Skeletal muscle cell (primary cell): ENCODE measurements at places on chromosomes 2 and 18.
A peak's percentile ranks its signal among the peaks of the same experiment; 100 is the strongest.

DNA sequence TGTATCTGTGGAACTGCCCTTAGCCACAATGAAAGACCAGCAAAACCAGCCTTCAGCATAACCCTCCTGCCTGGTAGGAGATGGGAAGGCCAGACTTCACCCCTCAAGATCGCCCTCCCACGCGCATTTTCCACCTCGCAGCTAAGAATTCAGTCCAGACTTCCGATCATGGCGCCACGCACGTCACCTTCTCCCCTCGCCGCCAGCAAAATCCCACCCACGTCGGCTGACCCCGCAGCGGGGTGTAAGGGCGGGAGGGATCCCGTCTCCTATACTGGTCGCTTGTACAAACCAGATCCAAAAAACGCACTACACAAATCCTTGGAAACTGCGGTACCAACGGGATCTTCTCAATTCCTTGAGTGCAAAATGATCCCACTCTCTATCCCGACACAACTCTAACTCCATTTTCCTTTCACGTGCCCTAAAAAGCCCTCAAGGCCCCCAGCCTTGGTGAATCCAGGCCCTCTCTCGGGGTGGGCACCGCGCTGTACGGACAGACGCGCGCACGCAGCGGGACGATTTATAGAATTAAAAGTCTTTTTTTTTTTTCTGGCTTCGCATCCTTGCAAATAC lies 1.0 kb upstream of the BMPR2 start:
- peak; percentile 41 for DNase-seq

DNA sequence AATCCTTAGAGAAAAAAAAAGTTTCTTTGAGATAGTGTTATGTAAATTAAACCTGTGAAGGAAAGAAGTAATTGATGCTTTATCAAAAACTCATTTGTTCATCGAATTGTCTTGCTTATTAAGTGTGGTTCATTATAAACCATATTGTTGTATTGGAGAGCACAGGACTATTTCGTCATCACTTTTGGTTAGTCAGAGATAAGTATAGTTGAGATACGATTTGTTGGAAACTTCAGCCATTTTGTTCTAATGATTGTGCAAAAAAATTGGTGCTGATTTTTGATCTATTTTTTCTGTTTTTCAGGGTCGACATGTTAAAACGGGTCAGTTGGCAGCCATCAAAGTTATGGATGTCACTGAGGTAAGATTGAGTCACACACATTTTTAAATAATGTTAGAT lies 92.9 kb downstream of the MAP4K4 start:
- no peak for DNase-seq

DNA sequence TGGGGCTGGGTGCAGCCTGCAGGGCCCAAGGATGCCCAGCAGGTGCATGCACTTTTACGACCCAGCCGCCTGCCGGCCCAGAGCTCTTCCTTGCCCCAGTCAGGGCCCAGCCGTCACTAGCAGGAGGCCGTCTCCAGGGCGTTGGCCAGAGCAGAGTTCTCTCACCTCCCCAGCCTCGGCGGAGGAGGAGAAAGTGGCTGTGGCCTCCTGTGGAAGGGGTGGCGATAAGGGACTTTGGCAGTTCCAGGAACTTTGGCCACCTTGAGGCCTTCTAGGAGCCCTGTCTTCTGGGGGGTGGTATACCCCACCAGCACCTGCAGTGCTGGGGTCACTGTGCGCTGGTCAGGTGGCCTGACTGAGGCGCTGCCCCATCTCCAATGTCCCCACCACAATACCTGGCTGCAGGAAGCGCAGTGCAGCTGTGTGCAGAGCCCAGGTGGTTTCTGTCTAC lies 22.0 kb downstream of the NPPC start:
- no peak for DNase-seq

GRCh38 chr2:127226520-127227263 lies 6.6 kb upstream of the CYP27C1 start:
- peak; percentile 77 for DNase-seq

GRCh38 chr18:75926811-75927210 lies 499.3 kb upstream of the SMIM21 start:
- DNase-seq, result peak; percentile 5

- DNase-seq, result peak; percentile 60
These were observed 14.3 kb downstream of the DSG2 start for GRCh38 chr18:31512203-31512764.

DNA sequence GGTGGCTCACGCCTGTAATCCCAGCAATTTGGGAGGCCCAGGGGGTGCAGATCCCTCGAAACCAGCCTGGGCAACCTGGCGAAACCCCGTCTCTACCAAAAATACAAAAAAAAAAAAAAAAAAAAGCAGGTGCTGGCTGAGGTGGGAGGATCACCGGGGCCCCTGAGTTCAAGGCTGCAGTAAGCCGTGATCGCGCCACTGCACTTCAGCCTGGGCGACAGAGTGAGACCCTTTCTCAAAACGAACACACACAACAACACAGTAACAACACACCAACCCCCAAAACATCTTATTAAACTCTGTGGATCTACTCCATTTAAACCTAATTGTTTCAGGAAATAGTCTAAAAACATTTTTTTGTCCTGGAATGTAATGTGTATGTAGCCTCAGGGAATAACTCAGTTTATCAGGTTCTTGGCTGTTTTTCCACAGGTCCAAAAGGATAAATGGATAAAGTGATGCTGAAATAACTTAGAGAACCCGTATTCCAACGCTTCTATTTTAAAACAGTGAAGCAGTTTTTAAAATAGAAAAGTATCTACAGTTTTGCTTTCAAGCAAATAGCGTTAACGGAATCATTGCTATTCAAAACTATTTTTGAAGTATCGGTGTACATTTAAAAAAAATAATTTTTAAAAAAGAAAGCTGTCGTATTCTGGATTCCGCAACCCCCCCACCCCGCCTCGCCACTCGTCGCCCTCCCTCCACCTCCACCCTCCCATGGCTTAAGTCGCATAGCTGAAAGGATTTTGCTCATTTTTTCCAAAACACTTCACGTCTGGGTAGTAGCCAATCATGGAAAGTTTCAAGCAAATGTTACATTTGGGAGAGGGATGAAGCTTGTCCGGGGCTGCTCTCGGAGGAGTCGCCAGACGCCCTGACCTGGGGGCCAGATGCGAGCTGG lies 895 bp upstream of the GLS start:
- DNase-seq, result no peak

- no peak for DNase-seq
These were observed 29.4 kb upstream of the EIF2AK3 start for GRCh38 chr2:88656690-88657089.

DNA sequence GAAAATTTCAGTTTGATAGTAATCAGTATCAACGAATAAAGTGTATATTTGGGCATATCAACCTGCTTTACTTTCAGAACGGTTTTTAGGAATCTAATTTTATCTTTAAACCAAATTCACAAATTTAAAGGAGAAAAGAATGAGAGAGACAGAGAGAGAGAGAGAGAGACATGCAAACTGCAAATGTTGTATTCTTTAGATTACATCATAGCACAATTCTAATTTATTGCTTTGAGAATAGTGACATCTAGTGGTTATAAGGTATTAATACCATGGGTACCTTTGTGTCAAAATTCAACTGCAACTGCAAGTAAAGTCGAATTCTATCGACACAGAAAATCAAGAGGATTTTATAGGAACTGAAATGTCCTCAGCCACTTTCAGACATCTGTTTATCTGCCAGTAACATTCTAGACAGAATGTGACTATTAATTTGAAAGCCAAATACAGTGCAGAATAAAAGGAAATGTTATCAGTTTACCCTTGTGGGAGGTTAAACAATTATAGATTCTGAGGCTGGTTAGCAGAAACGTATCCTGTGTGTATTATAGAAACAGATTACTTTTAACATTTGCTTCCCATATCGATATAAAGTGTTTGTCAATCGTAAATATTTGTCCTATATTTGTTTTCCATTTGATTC lies 529.8 kb upstream of the VRK2 start:
- DNase-seq, result peak; percentile 4

DNA sequence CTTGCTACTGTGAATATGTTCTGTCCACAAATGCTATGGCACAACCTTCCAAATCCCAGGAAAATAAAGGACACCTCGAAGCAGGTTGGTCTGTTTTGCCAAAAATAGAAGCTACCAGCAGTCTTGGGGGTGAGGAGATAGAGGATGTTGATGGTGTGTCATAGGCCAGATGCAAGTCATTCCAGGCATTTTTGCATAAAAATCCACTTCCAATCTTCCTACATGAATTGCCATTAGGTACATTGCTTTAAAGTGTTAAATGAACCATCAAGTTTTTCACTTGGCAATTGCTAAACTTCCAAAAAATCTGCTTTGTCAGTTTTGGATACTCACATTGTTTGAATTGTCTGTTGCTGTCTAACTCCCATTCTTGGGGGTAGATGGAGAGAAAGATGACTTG lies 295.4 kb downstream of the MYCN start:
- DNase-seq, result no peak

DNA sequence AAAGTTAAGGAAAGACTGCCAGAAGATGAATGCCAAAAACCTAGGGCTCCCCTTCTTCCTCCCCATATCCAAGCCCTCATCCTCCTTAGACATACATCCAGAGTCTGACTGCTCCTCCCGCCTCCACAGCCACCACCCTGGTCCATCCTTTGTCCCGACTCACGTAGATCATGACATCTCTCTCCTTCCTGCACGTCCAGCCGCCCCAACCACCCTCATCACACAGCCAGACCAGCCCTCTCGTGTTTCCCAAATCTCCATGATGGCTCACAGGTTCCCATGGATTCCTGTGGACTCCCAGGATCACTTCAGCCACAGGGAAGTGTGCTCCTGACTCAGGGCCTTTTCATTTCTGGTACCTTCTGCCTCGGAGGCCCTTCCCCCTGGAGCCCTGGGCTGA lies 47.8 kb upstream of the CAB39 start:
- no peak for DNase-seq

- DNase-seq, result no peak
These were observed 199.1 kb upstream of the CELF4 start for GRCh38 chr18:37764541-37765288.

DNA sequence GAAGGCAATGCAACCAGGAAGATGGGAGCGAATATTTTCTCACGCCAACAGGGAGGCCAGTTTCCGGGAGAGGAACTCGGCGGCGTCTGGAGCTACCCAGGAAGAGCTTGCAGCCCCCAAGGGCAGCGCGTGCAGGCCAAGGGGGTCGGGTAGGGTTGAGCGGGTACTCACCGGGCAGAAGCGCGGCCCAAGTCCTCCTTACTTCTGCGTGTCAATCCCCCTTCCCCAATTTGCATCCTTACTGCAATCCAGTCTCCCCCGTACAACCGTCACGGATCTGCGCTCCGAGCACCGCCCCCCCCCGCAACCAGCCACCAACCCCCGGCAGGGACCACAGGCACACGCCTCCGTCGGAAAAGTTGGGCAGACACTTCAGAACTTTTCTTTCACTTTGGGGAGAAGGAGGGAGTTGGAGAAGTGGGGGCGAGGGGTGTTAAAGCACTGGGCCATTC lies 1.3 kb downstream of the ATP8B1 start:
- no peak for DNase-seq

GRCh38 chr2:191559569-191559968 lies 118.4 kb upstream of the NABP1 start:
- no peak for DNase-seq

DNA sequence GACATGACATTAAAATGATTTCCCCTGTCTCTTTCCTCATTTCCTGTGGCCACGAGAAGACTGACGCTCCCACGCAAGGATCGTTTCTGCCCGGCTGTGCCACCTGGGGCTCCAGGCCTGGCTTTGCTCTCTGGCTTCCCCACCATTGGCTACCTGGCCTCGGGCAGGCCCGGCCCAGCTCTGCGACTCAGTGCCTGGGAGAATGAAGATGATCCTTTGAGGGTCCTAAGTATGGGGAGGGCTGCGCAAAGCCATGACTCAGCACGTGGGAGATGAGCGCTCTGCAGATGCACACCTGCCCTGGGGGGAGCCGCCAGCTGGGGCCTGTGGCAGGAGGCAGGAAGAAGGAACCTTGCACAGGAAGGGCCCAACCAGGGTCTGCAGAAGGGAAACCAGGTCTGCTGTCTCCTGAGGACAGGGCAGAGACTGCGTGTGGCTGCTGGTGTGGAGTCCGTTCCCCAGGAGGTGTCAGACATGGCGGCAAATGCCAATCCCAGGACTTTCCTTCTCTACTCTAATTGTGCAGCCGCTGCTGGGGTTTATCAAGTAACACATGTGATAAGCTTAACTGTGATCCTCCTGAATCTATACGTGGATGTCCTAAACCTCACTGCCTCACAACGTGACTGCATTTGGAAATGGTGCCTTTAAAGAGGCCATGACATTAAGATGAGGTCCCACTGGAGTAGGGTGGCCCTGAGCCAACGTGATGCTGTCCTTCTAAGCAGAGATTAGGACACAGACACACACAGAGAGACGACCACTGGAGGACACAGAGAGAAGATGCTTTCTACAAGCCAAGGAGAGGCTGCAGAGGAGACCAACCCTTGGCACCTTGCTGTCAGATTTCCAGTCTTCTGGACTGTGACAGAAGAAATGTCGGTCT lies 32.9 kb downstream of the MBP start:
- DNase-seq, result no peak
